ENCODE measurements at places on chromosomes 11 and 22.

DNA sequence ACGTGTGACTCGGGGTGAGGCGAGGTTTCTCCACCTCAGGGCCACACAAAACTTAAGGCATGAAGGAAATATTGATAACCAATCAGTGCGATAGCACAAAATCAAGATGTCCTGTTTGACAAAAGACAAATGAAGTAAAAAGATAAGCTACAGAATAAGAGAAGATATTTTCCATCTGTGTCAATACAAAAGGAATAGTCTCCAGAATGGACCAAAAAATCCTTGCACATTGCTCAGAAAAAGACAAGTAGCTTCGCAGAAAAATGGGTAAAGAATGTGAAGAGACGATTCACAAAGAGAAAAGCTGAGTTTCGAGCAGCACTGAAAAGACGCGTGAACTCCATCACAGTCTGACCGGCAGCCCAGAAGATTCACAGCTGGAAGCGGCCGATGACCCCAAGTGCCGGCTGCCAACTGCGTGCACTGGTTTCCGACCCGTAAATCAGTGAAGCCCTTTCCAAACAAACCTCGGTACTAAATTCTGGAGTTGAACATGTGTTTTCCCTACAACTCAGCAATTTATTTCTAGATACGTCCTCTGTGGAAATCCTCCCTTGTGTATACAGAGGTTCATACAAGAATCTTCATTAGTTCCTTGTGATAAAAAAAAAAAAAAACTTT, 308.4 kb downstream of the BRD1 start:
- DNase-seq, result no peak

DNA sequence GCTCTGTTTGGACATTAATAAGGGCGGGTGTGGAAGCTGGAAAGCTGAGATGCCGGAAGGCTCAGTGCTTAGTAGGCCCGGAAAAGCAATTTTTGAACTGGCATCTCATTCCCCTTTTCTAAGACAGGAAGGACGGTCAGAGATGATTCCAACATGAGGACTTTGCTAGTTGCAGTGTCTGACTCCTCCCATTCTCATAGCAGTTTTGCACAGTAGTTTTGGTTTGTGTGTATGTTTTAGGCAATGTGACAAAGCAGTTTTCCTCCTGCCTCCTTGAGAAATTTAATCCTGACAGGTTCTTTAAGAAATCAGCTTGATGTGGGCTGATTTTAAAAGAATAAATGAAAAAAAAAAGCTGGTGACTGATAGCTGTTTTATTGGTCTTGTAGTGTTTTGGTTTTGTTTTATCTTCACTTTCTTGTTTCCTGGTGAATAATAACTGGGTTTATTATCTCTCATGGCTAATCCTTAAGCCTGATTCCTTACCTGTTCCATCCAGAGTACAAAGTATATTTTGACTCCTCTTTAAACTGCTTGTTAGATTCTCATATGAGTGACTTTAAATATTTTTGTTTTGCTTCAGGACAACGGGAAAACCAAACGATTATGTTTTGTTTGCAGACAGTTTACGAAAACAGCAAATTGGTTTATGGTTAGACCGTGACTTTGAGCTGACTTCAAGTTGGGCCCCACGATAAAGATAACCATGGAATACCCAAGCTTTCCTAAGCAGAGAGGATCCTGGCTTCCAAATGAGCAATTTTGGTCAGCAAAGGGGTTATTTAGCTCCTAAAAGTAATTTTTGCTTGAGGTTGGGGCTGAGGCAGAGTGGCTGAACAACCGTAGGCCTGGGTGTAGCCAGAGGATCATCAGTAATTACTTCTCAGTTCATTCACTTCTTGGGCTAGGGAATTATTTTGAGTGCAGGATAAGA, 3.4 kb downstream of the PTPRJ start:
- DNase-seq, result no peak

DNA sequence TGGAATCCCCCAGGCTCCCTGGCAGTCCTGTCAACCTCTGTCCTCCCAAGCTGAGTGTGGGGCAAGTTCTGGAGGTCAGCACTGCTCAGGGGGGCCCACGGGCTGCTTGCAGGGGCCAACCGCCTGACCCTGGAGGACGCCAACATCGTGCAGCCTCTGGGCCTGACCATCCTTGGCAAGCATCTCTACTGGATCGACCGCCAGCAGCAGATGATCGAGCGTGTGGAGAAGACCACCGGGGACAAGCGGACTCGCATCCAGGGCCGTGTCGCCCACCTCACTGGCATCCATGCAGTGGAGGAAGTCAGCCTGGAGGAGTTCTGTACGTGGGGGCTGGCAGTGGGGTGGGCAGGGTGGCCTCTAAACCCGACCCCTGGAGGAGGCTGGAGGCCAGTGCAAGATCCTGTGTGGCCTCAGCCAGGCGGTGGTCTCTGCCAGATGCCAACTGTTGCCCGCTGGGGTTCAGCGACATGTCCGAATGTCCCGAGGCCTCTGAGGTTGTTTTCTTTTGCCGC, 34.6 kb upstream of the PPP6R3 start:
- no peak for DNase-seq

DNA sequence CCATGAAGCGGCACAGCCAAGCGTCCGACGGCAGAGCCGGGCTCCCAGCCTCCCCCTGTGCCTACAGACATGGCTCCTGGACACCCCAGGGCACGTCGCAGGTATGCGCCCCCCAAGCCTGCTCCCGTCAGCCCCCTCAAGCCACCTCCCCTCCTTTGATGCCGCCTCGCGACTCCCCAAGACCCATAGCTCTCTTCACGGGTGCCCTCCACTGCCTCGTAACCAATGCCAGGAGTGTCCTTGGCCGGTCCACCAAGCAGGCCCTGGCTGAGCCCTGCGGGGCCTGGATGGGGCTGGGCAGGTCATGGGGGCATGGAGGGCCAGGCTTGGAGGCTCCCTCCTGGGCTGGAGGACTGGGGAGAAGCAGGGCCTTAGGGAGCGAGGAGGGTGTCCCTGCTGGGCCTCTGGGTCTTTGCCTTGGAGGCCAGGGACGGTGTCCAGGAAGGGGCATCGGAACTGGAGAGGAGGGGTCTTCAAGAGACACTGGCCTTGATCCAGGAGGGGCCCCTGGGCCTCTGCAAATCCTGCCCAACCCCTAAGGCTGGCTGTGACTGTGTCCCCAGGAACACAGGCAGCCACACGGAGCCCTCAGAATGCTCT, 9.2 kb downstream of the ANO9 start:
- DNase-seq, result no peak

DNA sequence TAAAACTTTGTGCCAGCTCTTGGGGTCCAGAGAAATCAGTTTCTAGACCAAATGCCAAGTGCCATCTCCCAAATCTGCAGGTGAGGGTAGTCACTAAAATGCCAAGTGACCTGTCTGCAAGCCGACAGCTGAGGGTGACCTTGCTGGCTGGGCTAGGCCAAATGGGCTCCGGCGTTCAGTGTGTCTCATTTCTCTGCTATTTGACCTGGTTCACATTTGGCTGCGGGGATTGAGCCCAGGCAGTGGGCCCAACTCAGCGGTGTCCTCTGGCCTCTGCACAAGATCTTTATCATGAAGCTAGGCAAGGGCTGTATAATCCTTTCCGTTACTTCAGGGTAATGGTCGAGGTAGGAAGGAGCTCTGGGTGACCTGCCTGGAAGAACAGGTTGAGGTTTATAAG, 87.5 kb downstream of the SNX19 start:
- no peak for DNase-seq

DNA sequence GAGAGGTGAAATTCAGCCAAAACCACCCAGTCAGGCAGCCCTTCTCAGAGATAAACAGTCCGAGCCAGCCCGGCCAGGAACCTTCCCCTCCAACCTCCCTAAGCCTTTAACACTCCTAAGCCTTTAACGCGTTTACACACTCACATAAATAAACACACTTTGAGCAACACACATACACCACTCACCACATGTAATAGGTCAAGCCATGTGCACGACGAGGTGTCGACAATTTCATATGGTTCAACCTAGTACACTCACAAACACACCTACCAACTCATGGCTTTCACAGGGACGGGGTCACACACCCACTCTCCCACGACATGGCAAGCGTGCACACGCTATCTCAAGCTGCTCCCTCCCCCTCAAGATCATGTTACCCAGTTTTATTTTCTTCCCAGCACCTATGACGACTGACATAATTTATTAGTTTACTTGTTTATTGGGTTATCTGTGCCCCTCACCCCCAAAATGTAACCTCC, 15.5 kb downstream of the SLC43A1 start:
- no peak for DNase-seq

GRCh38 chr22:42509548-42509947, 10.0 kb downstream of the RRP7A start:
- DNase-seq, result no peak

- DNase-seq, result no peak
Observed at GRCh38 chr11:59479906-59480305, 6.8 kb downstream of the OR4D10 start.

GRCh38 chr22:28120691-28121592, 201.9 kb upstream of the PITPNB start:
- DNase-seq, result no peak

DNA sequence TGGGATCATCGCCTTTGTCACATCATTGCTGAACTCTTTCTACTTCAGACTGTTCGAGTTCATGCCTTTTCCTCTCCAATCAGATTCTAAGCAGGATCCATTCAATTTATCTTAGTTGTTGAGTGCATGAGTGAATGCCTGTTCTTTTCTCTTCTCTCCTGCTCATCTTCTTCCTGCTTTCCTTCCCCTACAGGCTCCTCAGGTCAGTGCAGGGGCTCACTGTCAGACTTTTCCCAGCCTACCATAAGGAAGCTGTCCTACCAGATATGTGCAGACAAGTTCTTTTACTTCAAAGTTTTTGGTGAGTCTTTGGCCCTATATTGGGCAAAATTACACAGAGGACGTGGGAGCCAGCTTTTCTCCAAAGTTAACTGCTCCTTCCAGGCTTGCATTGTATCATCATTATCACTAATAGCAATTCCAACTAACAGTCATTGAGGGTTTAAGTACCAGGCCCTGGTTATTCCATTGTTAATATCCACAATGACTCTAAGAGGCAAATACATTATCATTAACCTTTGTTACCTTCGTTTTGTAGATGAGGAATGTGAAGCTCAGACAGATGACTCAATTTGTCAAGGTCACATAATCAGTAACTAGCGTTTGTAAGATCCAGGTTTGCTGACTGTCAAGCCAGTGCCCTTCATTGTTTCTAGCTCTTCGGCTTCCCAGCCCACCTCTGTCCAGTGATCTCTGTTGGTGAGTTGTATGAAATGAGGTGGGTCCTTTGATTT, 30.4 kb downstream of the OR6Q1 start:
- DNase-seq, result no peak

GRCh38 chr11:33068611-33069340, 29.4 kb downstream of the TCP11L1 start:
- no peak for DNase-seq

DNA sequence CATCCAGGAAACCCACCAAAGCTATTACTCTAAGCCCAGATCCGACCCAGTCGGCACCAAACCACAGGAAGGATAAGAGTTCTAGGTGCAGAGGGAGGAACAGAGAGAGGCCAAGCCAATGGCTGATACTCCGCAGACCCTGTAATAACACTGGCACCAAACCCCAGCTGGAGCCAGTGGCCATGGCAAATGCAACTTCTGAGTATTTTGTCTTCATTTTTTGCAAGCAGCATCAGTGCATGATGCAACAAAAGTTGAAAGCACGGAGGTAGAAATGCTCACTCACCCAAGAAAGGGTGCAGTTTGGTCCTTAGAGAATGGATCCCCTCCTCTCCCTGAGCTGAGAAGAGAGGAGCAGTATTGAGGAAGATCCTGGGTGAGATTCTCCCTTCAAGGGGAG, 2.8 kb downstream of the TMEM121B start:
- DNase-seq, result no peak

DNA sequence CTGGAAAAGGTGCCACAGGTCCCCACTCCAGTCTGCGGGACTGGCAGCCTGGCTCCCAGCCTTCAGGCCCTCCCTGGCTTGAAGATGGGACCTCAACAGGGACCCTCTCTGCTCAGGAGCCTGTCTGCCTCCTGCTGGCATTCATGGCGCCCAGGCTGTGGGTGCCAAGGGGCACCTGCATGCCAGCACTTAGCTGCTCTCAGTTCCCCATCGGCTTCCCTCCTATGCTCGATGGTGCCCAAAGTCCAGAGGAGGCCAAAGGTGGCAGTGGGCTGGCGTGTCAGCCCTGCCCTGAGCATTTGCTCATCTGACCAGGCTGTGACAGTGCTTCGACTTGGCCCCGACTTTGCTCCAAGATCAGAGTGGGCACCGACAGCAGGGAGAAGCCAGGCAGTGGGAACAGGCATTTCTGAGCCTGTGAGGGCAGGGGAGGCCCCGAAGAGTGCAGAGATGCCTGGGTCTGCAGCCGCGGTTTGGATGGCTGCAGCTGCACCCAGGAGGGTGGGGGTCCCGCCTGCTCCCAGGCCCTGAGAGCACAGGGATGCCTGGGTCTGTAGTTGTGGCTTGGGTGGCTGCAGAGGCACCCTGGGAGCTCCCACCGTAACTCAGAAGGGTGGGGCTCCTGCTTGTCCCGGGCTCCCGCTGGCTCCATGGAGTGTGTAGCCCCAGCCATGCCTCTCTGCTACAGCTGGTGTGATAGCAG, 463.6 kb downstream of the TBC1D22A start:
- DNase-seq, result no peak

DNA sequence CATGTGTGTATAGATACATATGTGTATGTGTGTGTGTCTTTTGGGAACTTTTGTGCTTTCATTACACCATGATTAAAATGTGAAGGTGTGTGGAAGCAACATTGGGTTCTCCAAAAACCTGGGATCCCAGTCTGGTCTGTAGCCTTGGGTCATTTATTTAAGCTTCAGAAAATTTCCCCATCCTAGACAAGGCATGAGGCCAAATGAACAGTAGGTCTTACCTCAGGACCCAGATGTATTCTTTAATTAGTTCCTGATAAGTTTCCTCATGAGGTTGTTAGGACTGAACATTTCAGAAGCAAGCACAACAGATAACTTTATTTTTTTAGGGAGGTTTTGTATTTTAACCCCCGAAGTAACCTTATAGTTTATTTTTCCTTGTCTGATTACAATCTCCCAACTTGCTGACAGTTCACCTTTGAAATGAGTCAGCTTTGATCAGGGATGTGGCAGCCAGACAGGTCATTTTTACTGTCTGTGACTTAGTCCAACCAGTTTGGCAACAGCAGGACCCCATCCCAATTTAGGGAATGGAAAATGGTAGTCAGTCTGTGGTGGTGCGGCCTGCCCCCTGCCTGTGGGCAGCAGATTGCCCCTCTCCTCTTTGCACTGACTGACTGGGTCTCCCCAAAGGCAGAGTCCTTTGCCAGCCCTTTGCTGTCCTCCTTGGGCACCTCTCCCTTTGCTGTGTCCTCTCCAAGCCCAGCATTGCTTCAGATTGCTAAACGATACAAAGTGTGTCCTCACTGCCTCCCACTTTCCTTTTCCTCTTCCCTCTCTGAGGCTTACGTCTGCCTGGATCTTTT, 88.3 kb downstream of the NAV2 start:
- DNase-seq, result no peak
